ENCODE measurements at places on chromosomes 3 and 15.

- no peak for DNase-seq
These were observed 12.2 kb downstream of the STAB1 start for GRCh38 chr3:52507359-52507758.

- DNase-seq: no peak
These were observed 116.8 kb downstream of the GALK2 start for GRCh38 chr15:49286649-49287404.

DNA sequence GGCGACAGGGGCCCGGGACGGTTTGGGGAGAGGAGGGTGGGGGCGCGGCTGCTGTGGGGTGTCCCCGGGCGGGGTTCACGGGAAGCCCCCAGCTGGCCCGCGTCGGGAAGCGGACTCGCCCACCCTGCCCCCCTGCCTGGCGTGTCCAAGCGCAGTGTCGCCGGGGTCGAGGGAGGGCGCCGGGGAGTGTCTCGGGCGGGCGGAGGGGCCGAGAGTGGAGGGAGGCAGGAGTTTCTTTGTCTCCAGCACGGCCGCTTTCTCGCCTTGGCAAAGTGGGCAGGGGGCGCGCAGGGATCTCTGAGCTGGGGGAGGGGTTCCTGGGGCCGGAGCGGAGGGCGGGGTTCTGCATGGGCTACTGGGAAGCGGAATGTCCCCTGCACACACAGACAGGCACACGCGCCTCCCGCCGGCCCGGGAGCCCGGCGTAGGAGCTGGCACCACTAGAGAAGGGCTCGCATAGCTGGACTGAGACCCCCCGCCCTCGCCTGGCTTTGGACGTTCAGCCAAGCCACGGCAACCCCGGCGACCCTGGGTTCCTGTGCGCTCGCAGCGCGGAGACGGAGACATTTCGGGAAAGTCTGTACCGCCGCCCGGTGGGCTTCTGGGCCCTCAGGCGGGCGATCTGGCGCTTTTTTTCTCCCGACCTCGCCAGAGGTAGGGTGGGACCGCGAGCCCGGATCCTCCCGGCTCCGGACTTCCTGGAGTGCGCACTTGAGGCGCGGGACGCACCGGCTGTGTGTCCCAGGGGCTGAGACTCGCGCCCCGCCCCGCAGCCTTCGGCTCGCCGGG, 822 bp downstream of the ST8SIA2 start:
- no peak for DNase-seq

- DNase-seq: no peak
These were observed 33.0 kb upstream of the ARL14 start for GRCh38 chr3:160643994-160644393.

DNA sequence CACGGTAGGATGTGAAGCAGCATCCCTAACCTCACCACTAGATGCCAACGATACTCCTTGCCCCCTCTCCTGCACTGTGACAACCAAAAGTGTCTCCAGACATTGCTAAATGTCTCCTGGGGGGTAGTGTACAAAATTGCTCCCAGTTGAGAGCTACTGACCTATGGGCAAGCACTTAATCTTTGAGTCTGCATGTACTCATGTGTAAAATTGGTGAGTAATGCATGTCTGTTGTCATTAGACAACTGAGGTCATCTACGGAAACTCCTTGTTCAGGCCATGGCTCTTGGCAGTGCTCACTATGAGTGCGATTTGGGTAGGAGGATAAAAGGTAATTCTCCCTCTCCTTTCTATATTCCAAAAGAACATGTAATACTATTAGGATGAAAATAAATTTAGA, 29.2 kb downstream of the PDHB start:
- no peak for DNase-seq

- DNase-seq: no peak
These were observed 18.9 kb upstream of the ATP8B4 start for GRCh38 chr15:50137893-50138292.

DNA sequence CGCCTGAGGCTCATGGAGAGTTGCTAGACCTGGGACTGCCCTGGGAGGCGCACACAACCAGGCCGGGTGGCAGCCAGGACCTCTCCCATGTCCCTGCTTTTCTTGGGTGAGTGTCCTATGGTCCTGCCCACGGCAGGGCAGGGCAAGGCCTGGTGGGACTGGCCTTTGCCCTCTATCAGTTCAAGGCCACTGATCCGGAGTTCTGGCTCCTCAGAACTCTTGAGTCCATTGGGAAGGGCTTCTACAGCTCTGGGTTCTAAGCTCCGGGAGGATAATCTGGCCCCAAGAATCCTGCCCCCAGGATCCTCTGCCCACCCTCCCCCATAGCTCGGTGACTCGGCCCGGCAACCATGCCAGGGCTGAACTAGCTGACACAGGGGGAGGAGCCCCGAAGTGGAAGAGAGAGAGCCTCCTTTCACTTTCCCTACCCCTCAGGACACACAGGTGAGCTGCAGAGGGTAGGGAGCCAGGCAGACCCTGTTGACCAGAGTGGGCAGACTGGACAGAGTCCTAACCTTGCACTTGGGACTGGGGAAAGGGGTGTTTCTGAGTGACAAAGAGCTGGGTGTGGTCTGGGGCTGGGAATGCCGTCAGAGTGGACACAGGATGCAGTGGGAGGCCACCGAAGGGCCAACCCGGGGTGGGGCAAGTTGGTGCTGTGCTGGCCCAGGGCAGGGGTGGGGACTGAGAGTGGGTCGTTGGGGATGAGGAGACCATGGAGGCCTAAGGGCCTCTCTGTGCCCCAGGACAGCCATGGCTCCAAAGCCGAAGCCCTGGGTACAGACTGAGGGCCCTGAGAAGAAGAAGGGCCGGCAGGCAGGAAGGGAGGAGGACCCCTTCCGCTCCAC, 664 bp downstream of the PARP3 start:
- peak; percentile 60 for DNase-seq

DNA sequence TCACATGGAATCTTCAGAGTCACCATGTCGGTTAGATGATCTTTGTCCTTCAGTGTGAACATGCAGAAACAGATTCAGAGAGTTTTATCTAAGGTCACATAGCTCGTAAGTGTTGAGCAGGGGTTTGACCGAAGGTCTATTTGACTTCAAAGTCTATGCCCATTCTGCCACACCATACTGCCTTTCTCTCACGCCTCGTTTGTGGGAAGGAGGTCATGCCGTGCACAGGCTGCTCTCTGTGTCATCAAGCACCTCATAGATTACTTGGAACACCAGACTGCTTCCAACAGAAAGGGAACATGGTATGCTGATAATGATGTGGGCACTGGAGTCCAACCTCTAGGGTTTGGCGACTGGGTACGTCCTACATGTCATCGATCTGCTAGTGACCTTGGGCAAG, 128.8 kb downstream of the SV2B start:
- no peak for DNase-seq

DNA sequence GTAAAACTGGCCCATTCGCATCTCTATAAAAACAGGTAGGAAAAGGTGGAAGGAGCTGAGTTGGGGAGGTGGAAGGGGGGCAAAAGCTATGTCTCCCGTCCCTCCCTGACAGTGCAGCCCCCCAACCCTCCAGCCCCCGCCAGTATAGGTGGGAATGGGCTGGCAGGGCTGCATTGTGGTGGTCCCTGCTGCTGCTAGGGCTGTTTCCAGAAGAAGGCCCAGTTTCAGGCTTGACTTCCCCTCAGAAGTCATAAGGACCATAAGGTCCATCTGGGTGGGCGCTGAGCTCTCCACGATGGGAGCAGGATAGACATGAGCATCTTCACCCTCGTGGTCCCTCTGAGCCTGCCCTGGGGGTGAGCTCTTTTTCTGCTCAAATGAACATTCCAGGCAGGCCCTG, 44.2 kb downstream of the APBA2 start:
- DNase-seq: no peak

GRCh38 chr3:25527801-25528200, 99.7 kb downstream of the RARB start:
- no peak for DNase-seq

DNA sequence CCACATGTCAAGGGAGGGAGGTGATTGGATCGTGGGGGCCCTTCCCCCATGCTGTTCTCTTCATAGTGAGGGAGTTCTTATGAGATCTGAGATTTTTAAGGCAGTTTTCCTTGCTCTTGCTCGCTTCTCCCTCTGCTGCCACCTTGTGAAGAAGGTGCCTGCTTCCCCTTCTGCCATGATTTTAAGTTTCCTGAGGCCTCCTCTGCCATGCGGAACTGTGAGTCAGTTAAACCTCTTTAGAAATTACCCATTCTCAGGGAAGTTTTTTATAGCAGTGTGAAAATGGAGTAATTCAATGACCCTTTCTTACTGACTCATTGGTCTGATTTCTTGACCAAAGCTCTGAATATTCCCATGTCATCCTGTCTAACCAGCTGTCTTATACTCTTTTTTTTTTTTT, 484.4 kb upstream of the TPRG1 start:
- DNase-seq: peak; percentile 16

DNA sequence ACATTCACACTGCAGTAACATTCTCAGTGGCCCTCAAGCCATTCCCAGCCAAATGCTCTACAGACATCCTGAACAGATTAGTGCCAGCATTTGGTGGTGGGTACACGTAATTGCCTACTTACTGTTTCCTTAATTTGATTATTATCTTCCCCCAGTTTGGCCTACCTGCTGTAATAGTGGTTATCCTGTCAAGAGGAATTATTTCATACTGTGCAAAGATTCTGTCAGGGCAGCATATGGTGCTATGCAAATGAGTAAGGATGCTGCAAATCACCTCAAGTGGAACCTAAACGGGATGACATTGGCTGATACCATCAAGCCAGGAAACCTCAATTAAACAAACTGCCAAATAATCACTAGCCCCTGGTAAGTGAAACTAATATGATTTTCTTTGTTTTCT, 88.7 kb downstream of the SEMA6D start:
- DNase-seq: no peak

- no peak for DNase-seq
These were observed 16.6 kb upstream of the RAP2B start for GRCh38 chr3:153145454-153145853.

DNA sequence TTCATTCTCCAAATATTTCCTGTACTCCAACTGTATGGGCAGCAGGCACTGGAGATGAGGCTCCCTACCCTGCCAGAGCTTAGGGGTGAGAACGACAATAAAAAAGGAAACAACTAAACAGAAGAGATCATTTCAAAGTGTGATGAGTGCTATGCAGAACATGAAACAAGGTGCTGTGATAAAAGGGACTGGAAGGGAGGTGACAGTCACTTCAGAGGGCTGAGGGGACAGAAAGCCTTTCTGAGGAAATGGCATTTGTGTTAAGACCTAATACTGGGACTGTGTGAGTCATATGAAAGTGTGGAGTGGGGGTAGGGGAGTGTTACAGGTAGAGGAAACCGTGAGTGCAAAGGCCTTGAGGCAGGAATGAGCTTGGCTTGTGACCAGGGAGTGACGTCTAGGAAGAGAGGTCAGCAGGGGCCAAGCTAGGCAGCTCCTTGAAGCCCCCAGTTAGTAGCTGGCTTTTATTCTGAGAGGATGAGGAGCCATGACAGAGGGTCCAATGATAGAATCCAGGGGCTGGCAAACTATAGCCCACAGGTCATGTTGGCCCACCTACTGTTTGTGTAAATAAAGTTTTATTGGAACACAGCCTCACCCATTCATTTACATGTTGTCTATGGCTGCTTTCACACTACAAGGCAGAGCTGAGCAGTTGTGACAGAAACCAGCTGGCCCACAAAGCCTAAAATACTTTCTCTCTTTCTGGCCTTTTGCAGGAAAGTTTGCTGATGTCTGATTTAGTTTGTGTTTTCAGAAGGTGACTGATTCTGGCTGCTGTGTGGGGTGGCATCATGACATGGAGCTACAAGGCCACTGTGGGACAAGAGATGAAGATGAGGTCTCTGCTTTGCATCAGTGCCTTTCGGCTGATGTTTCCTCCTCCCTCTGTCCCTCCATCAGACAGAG, 56.6 kb downstream of the LSM3 start:
- no peak for DNase-seq

- DNase-seq: peak; percentile 14
These were observed 11.1 kb downstream of the OR5K2 start for GRCh38 chr3:98508582-98508981.

- DNase-seq: no peak
These were observed 40.4 kb downstream of the IQCB1 start for GRCh38 chr3:121794264-121794983.

GRCh38 chr3:140758791-140759444, 81.1 kb downstream of the TRIM42 start:
- no peak for DNase-seq

GRCh38 chr15:88630141-88630721, 8.6 kb upstream of the ISG20 start:
- DNase-seq: no peak

DNA sequence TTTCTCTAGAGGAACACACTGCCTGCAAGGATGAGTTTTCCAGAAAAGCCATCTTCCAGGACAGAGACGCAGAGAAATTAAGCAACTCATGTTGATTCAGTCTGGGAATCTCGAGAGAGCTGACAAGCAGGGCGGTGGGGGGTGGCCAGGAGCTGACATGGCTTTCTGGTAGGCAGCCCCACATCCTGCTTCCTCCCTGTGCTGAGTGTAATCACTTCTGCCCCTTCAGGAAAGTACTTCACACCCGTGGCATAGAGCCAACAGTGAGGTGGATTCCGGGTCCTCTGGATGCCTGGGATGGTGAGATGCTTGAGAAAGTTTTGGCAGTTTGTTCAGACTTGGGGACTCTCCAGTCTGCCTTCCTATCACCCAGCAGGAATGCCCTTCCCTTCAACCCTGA, 221.1 kb downstream of the SLCO3A1 start:
- peak; percentile 10 for DNase-seq

DNA sequence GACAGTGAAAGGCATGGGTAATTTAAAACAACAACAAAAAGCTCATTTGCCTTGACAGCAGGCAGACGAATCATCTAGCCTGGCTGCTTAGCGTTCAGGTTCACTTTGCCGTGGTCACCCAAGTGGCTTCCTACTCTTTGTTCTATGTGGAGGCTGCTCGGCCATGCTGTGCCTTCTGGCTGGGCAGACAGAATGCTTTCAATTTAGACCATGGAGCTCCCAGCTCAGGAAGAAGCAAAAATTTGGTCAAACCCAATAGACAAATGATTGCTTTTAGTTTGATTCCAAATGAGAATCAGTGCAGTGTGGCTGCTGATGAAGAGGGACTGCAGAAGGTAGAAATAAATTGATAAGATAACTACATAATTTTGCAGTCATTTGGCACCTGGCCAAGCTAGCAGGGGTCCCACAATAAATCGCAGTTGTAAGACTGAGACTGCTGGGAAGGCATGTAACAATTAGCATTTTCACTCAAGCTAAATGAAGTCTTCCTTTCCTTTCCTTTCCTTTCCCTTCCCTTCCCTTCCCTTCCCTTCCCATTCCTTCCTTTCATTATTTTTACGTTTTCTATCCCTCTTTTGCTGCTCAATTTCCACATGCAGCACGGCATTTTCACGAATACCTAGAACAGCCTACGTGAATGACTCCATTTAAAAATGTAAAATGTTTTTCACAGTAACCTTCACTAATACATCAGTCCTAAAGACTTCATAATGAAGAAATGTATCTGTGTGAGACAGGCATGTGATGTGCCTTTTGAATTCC, 360.4 kb upstream of the TGFBR2 start:
- no peak for DNase-seq

GRCh38 chr3:156583469-156583868, 28.6 kb upstream of the SSR3 start:
- DNase-seq: no peak

DNA sequence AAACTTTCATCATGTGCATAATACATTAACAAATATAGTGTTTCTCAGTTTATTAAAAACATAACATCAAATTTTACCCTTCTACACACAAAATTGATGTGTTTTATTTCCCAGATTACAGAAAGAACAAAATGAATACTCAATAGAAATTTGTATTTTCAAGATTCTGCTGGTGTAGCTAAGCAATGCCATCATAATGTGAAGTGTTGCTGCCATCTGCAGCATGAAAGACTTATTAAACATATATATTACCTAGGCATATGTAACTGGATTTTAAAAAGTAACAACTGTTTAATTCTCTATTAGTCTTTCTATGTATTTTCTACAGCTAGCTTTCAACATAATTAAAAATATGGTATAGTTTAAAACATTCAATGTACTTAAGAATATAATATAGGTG, 27.5 kb downstream of the PLSCR5 start:
- peak; percentile 39 for DNase-seq
